Stimulated activated CD4-positive, alpha-beta T cell treated with anti-CD3 and anti-CD28 coated beads, Interleukin-2, amount 100 ng/mL, for 24 hours (primary cell): ENCODE measurements at places on chromosomes 2 and 18.

GRCh38 chr18:45085916-45086624, 405.4 kb downstream of the SETBP1 start:
- DNase-seq = no peak

DNA sequence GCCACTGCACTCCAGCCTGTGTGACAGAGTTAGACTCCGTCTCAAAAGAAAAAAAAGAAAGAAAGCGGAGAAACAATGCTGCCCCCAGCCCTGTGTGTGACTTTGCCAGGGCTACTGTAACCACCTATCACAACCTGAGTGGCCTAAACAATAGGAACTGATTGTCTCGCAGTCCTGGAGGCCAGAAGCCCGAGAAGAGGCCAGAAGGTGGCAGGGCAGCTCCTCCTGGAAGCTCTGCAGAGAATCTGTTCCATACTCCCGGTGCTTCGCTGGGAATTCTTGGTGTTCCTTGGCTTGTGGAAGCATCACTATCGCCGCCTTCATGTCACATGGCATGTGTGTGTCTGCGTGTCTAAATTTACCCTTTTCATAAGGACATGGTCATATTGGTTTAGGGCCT, 14.4 kb upstream of the RAB17 start:
- DNase-seq = no peak

GRCh38 chr2:135311268-135311667, 219.8 kb downstream of the ZRANB3 start:
- no peak for DNase-seq

DNA sequence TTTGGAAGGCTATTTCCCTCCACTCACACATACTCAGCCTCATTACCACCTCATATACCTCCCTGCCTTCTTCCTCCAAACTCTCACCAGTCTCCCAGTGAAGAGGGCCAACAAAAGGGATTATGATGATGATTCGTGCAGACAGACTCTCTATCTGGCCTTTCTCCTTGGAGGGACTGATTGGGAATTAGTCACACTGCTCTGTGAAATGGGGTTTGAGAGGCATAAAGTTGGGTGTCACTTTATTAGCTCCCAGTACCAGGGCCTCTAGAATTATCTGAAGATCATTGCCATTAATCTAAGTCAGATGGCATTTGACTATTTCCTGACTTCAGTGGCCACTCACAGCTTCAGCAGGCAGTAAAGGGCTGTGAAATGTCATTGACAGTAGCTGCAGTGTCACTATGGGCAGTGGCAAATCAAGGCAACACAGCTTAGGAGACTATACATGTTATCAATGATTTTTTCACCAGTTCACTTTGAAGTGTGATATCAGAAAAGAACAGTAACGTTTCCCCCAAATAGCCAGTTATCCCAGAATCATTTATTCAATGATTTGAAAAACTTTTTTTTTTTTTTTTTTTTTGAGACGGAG, 17.4 kb downstream of the CNRIP1 start:
- DNase-seq = no peak

DNA sequence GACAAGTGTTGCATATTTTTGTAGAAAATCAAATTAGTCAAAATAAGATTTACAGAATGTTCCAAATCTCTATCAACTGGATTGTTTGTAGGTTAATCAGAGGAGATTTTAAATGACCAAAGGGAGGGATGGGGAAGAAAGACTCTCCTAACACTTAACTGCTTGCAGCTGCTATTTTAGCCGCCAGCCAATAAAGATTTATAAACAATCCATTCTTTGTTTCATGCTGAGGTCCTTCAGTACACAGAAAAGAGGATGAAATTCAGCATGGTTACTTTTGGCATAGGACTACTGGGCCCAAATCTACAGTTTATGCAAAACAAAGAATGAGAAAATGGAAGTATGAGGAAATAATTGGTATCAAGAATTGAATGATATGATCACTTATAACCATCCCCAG, 86.4 kb upstream of the FN1 start:
- no peak for DNase-seq

DNA sequence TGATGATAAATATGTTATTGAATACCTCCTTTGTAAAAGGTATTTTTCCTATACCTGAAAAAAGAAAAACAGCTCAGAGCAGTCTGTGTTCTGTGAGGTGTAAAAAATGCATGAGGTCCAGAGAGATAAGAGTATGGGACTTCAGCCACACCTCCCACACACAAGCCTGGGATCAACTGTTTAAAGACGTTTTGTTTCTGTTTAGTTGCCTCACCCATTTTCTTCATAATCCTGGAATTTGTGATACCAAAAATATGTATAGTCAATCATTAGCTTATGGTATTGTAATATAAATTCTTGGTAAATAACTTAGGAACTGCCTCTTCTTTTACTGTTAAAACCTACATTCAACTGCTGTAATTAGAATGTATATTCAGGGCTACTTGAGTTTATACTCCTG, 1322.9 kb upstream of the TMEFF2 start:
- no peak for DNase-seq

- DNase-seq = no peak
Observed at GRCh38 chr2:12035029-12035720, 288.7 kb downstream of the LPIN1 start.

DNA sequence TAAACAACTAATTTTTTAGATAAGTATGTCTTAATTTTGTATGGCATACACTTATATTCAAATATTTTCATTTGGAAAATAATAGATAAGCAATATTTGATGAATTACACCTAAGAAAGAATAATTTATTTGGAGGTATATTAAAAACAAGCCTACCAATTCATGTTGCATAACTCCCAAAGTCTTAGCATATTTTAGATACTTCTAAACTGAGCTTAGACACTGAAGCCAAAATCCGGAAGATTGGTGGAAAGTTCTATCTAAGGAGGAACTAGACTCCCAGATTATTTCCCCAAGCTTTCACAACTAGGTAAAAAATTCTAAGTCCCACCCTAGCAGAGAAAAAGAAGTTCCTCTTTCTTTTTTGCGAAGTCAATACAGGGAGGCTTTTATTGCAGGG, 221.0 kb upstream of the MMADHC start:
- no peak for DNase-seq

DNA sequence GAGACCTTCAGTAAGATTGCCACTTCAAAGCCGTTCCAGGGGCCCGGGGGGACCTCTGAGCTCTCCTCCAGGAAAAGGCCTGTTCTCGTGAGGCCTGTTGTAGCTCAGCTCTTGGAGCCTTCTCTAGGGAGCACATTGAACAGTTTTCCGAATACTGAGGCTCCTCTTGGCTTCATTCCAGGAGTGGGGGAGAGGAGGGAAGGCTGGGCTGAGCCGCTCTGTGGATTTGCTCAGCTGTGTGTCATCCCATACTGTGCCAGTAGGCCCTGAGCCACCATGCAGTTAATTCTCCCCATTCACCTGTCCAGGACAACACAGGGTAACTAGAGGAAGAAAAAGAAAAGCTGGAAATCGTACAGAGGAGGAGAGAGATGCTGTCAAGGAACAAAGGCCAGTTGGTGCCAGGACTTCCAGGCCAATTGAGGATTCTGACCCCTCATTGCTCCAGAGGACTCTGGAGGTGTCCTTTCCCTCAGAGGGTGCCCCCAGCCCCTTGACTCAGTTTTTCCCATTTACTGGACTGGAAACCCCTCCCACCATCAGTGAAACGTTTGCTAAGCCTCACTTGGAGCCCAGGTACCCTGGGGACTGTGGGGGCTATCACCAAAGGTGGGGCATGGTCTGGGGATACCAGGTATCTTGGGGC, 41.4 kb downstream of the HS1BP3 start:
- no peak for DNase-seq

DNA sequence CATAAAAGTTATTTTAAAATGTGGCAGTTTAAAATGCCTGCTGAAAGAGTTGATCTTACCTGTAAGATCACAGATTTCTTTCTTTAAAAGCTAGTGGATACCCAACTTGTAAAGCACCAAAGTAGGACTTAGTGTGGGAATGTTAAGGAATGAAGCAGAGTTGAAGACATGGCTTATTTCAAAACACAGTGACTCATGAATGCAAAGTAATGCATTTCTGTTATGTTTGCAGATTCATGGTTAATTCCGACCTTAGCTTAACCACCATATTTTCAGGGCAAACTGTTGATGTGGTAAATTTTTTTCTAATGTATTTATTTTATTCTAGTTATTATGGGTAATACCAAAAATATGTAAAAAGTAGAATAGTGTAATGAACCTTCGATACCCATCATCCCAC, 206.8 kb upstream of the FOSL2 start:
- no peak for DNase-seq

GRCh38 chr18:46474487-46475389, 182.3 kb downstream of the LOXHD1 start:
- DNase-seq = no peak
